ENCODE measurements at places on chromosomes 3 and 15.

DNA sequence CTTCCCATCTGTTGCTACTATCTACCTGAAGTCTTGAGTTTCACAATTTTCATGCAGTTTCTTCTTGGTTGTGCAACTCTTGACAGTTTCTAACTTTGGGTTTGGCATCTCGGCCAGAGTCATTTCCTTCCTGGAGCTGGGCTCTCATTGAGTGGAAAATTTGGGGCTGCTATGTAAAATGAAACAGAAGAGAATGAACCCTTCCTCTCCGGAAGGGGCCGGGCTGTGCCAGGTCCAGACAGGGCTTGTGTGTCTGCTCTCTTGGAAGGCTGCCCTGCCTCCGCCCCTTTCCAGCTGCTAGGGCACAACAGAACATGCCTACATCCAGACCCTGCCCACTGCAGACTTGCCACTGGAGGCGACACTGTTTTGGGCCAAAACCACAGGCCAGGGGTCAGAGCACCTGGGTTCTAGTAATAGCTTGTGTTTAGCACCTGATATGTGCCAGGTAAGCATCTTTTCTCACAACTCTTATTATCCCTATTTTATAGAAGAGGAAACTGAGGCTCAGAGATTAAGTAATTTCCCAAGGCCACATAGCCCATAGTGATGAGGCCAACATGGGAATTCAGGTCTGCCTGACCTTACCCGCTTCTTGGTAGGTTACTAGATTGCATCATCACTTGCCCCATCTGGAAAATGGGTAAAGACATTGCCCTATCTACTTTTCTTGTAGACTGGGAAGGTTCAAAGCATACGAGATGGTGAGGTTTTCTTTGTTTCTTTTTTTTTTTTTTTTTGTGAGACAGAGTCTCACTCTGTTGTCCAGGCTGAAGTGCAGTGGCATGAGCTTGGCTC, 25.0 kb downstream of the IRAK2 start:
- peak; percentile 66 for DNase-seq

DNA sequence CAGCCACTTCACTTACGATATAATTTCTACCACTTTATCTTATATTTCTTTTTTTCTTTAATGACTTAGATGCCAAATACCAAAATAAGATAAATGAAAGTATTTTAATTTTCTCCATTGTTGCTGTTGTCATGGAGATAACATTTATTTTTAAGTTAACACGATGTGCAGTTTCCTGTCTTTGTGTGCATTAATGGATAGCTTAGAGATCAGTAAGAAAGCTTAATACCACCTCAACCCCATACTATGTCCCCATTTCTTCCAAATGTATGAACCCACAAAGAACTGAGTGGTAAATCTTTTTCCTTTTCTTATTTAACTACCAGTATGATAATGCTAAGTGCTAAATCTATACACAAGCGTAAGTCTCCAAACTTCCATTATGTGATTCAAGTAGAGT, 17.1 kb downstream of the PCNP start:
- no peak for DNase-seq

DNA sequence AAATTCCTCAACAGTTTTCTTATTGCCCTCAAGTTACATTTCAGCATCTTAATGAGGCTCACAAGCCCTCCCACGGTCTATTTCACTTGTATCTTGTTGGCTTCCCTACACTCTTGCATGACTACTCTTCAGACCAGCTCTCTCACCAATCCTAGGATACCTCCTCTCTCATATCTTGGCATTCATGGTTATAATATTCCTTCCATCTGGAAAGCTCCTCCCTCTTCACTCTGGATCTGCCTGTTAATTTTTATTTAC, 8.5 kb upstream of the CCDC80 start:
- DNase-seq, result no peak

DNA sequence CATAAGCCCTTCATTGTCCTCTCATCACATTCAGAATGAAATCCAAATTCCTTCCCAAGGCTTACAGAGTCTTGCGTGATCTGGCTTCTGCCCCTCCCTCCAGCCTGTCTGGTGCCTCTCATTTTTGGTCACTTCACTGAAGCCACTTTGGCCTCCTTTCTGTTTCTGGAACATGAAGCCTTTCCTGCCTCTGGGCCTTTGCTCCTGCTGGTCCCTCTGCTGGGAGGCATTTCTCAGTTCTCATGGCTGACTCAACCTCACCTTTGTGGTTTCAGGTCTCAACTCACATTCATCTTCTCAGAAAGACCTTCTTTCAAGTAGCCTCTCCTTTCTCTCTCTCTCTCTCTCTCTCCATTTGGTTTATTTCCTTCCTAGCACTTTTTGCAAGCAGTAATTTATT, 43.9 kb upstream of the BHLHE40 start:
- no peak for DNase-seq

DNA sequence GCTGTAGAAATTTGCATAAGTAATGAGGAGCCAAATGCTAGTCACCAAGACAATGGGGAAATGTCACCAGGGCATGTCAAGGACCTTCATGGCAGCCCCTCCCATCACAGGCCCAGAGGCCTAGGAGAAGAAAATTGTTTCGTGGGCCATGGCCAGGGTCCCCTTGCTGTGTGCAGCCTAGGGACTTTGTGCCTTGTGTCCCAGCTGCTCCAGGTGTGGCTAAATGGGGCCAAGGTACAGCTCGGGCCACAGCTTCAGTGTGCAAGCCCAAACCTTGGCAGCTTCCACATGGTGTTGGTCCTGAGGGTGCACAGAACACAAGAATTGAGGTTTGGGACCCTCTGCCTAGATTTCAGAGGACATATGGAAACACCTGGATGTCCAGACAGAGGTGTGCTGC, 208.8 kb upstream of the TBC1D5 start:
- DNase-seq, result no peak

GRCh38 chr3:140599009-140599408, 78.9 kb upstream of the TRIM42 start:
- DNase-seq, result no peak

GRCh38 chr3:6827453-6827852, 33.5 kb upstream of the GRM7 start:
- no peak for DNase-seq

DNA sequence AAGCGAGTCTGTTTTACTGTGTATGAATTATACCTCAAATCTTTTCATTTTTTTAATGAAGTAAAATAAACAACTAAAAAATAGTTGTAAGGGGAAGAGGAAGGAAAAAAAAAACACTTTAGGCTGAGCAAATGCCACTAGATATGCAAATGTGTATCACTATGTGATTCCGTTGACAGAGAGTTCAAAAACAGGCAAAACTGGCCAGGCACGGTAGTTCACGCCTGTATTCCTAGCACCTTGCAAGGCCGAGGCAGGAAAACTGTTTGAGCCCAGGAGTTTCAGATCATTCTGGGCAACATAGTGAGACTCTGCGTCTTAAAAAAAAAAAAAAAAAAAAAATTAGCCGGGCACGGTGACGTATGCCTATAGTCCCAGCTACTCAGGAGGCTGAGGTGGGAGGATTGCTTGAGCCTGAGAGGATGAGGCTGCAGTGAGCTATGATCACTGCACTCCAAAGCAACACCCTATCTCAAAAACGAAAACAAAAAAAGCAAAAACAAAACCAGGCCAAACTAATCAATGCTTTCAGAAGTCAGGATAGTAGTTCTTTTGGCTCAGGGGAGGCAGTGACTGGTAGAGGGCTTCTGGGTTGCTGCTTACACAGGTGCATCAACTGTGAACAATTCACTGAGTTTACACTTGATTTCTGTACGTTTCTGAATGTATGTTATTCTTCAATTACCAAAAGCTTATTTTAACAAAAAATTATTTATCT, 7.4 kb downstream of the PRC1 start:
- no peak for DNase-seq

- no peak for DNase-seq
Observed at GRCh38 chr15:77470235-77470634, 49.5 kb downstream of the HMG20A start.

DNA sequence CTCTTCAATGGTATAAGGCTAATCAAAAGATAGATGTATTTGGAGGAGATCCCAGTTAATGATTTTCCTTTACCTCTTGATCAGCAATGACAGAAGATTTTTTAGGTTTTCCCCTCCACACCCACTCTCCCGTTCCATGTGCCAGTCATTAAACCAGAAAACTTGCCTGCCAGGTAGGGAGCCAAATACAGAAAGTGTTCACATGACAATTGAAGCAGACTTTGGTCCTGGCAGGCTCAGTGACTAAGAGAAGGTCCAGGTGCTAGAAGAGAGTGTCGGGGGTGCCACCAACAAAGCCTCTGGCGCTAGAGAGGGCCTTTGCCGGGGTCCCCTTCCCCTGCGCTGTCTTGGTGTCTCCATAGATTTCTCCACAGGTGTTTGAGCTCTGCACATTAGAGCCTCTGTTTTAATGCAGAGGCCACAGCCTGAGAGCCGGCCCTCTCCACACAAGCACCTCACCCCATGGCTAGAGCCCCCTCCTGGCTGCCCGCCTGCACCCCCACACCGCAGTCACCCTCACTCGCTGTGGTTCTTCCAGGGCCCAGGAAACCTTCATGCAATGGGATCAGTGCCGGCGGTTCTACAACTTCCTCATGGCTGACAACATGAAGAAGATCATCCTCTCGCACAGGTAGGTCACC, 36.4 kb downstream of the RLBP1 start:
- DNase-seq, result no peak

- DNase-seq, result no peak
Observed at GRCh38 chr3:113495035-113495434, 19.9 kb downstream of the SPICE1 start.

- no peak for DNase-seq
Observed at GRCh38 chr3:195139876-195140240, 131.1 kb downstream of the XXYLT1 start.

DNA sequence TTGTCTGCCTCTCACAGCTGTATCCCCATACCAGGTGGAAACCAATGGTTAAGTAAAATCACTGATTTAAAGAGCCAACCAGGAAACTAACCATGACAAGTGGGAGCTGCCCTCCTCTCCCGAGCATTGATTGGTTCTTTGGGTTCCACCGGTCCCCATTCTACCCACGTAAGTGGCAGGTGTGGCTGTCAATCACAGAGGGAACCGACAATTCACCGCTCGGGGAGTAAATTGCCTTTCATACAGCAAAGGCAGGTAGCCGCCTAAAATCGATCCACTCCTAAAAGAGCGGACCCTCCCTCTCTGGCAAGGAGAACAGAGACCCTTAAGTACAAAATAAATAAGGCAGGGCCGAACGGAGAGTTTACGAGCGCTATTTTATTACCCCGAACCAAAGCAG, 1.2 kb downstream of the ERC2 start:
- peak; percentile 78 for DNase-seq

DNA sequence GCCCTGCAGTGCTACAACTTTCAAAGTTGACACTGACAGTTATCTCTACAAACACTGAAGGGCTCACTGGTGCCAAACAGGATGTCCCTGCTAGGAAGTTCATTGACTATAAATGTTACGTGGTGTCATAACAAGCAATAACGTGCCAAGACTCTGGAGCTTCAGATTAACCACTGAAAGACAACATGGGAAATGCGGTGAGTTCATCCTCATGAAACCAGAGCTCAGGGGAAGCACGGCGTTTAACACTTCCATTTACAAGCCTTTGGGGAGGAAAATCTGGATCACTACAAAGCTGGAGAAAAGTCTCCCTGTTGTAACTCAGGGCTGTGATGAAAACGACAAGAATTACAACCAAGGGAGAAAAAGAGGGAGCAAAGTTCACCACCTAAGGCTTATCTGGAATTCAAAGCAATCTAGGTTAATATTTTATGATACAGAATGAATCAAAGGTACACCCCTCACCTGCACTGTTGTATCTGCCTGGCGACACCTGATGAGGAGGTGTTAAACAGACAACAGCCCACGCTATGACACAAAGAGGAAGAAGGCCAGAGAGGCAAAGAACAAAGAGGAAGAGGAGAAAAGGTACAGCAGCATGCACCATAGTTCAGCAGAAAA, 27.0 kb downstream of the SHQ1 start:
- DNase-seq, result peak; percentile 63

DNA sequence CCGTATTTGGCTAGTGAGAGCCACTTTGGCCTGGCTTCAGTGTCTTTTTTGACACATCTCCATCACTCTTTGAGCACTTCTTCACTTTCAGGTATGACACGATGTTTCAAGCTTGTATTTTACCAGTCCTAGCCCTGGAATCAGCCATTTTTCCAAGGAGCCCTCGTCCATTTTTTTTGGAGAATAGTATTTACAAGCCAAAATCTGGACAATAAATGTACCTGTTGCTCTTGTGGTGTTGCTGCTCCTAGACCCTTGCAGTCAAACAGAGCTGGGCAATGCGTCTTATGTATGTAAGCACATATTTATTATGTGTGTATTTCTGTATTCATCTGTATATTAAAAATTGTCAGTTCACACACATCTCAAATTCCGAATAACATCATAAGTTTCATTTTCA, 231.2 kb downstream of the THSD4 start:
- DNase-seq, result no peak

DNA sequence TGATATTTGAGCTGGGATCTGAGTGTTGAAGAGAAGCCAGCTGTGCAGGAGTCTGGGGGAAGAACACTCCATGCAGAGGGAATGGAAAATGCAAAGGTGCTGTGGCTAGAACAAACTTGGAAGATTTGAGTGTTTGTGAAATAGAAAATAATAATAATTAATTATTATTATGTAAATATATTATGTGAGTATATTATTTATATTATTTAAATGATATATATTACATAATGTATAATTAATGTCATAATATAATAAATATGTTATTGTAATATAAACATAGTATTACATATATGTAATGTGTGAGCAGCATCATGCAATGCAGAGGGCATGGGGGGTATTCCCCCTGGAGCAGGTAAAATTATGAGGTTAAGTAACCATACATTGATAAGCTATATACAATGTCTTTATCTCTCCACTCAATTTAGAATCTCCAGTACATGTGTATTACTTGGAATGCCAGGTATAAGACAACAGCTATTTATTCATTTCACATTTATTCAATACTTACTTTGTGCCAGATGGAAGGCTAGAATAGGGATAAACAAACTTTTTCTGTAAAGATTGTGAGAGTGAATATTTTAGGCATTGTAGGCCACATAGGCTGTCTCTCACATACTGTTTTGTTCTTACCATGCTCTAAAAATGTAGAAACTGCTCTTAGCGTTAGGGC, 218.6 kb downstream of the MTHFS start:
- no peak for DNase-seq

DNA sequence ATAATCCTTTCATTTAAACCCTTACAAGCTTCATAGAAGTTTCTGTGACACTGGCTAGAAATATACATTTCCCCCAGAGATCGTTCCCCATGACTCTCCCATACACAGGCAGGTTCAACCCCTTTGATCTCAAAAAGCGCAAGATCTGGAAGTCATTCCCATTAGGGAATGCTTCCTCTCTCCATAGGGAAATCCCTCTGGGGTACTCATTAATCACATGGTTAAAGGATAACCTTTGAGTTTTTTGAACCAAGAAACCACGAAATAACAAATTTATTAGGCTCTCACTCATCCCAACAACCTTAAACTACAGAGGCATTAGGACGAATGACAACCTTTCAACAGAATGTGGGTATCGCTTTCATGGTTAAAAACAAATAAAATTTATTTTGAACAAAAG, 211.9 kb upstream of the PRICKLE2 start:
- DNase-seq, result no peak

GRCh38 chr3:164419220-164419619, 659.1 kb downstream of the SI start:
- no peak for DNase-seq

GRCh38 chr15:69303337-69304181, 4.8 kb downstream of the PAQR5 start:
- DNase-seq, result no peak

GRCh38 chr3:127749361-127749760, 73.0 kb downstream of the MGLL start:
- DNase-seq, result no peak
